ENCODE measurements at places on chromosomes 2 and 18.

- DNase-seq = no peak
These were observed 28.6 kb upstream of the SLC35F5 start for GRCh38 chr2:113784823-113785744.

DNA sequence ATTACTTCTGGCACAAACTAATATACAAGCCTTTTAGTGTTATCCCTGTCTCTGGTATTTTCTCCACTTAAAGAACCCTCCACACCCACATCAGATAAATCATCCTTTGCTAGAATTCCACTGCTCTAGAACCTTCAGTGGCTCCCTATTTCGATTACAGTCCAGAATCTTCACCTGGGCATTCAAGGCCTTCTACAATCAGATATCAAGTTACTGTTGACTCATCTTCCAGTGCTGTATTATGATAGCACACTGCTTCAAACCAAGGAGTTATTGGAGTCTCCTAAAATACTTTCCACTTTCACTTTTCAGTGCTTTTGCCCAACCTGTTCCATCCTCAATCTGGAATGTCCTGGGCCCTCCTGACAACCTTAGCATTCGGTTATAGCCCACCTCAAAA, 3.4 kb downstream of the CGREF1 start:
- DNase-seq = no peak

DNA sequence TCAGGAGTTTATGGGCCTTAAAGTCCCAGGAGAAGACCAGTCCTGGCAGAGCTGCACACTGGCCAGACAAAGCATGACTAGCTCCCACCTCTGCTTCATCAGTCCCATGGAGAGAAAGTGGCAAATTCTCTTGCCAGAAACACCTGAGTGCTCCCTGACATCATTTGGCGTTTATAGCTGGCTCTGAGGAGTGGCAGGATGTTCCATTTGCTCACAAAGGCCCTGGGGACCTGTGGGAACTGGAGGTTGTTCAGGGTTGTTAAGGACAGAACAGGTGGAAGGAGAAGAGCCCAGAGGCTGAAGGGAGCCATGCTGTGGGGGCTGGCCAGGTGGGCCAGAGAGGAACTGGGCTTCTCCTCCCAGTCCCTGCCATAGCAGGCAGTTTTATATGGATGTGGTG, 56.1 kb downstream of the RPL37A start:
- no peak for DNase-seq

GRCh38 chr2:201093573-201093972, 21.8 kb downstream of the NDUFB3 start:
- DNase-seq = peak; percentile 58

GRCh38 chr2:98454073-98454472, 9.4 kb downstream of the INPP4A start:
- no peak for DNase-seq
